ENCODE measurements at places on chromosomes 6 and 20.
A peak's percentile ranks its signal among the peaks of the same experiment; 100 is the strongest.

- peak; percentile 41 for DNase-seq
Measured at GRCh38 chr6:5866547-5867051, 140.1 kb downstream of the NRN1 start.

- DNase-seq: peak; percentile 22
Measured at GRCh38 chr20:35978041-35978513, 9.7 kb downstream of the CNBD2 start.

- DNase-seq: no peak
Measured at GRCh38 chr20:52999040-52999439, 26.9 kb downstream of the TSHZ2 start.

GRCh38 chr6:153511896-153512496, 380.9 kb upstream of the RGS17 start:
- DNase-seq: peak; percentile 3

GRCh38 chr20:59774921-59775686, 158.3 kb downstream of the SYCP2 start:
- DNase-seq: no peak

GRCh38 chr20:59670786-59671492, 66.6 kb downstream of the PHACTR3 start:
- no peak for DNase-seq

GRCh38 chr6:120994573-120994967, 339.7 kb downstream of the TBC1D32 start:
- no peak for DNase-seq

- DNase-seq: no peak
Measured at GRCh38 chr6:35178932-35179832, 34.6 kb upstream of the SCUBE3 start.

DNA sequence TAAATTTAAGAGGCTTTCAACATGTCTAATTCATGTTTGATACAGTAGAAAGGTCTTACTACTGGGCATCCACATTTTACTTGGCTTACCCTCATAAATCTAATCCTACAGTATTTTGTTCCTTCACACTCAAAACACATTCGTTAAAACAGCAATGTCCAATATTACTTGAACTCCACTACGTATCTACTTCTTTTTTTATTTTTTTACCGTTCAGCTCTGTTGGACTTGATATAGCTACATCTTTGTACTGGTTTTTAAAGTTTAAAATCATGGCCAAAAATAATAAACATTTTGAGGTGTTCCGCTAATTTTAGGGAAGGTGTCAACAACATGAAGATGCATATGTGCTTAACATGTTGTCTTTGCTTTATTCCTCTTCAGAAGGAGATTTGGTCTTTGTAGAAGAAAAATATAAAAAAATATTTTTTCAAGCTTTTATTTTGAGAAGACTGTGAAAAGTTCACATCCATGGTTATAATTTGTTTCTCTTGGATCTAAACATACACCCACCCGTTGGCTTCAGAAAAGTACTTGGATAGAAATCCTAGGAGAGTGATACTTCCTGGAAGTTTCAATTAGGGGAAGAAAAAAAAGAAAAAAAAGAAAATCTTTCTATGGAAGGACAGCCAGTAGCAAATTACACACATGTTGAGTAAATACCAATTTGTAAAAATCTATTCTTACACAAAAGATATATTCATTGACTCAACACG, 71.5 kb downstream of the EPB41L2 start:
- no peak for DNase-seq

- DNase-seq: peak; percentile 51
Measured at GRCh38 chr6:152636021-152636608, 1.0 kb downstream of the SYNE1 start.

- DNase-seq: no peak
Measured at GRCh38 chr20:23966927-23967615, 21.5 kb downstream of the GGTLC1 start.

DNA sequence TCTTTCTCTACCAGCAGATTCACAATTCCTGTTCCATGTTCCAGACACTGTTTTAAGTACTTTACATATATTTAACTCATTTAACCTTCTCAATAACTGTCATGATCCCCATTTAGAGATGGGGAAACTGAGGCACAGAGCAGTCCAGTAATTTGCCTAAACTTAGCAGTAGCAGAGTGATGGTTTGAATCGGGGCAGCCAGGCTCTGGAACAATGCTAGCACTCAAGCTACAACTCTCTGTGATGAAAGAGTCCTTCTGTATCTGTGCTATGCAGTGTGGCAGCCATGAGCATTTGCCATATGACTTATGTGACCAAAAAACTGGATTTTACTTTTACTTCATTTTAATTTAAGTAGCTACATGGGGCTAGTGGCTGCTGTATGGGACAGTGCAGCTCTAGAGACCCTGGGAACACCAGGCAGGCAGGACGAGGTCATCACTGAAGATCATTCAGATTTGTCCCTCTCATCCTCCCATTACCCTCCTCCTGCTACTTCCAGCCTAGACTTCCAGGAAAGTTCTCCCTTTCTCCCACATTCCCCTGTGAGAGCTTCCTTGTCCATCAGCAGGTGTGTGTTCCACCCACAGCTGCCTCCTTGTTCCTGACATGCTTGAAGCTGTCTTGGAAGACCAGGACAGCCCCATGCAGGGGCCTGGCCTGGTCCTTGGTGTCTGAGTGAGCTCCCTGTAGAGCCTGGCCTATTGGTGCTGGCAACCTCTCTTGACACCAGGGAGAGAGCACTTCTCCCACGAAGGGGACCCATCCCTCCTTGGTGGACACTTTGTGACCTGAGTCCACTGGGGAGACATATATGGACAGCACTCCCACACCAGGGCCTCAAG, 157.0 kb downstream of the MRPL14 start:
- DNase-seq: no peak

GRCh38 chr20:13006825-13007224, 1.9 kb upstream of the SPTLC3 start:
- peak; percentile 89 for DNase-seq

- DNase-seq: no peak
Measured at GRCh38 chr20:38147163-38147562, 17.9 kb downstream of the TGM2 start.

DNA sequence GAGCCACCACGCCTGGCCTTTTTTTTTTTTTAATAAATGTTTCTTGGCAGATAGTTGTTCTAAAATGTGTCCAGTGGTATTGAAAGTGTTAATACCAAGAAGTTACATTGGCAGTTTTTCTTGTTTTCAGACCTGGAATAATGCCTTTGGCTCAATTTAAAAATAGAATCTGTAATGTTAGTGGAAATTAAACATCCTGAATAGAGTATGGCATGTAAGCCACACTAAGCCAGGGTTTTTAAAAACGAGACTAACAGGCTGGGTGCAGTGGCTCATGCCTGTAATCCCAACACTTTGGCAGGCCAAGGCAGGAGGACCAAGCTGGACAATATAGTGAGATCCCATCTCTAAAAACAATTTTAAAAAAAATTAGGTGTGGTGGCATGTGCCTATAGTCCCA, 25.3 kb downstream of the MCM8 start:
- DNase-seq: no peak

- no peak for DNase-seq
Measured at GRCh38 chr6:8335381-8335780, 100.0 kb downstream of the SLC35B3 start.

GRCh38 chr6:108738684-108739416, 109.4 kb upstream of the ARMC2 start:
- DNase-seq: no peak

GRCh38 chr6:11563793-11564192, 26.2 kb downstream of the TMEM170B start:
- DNase-seq: no peak

DNA sequence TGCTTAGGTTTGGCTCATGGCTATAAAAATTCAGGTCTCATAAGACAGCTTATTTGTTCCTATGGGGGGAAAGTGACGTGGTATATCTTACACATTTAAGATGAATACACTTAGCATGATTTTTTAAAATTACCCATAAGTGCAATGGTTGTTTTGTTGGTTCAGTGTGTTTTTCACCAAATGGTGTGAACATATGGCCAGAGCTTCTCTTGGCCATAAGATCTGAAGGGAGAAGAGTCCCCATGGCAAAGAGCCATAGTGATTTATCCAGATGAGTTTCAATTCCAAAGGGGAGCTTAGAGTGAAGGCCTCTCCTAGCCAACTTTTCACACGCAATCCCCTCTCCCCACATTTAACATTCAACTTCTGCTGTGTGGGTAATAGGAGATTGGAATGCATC, 107.6 kb downstream of the TMEM242 start:
- DNase-seq: no peak

GRCh38 chr6:131565056-131565455, 8.0 kb upstream of the ARG1 start:
- no peak for DNase-seq

GRCh38 chr6:143215771-143216170, 155.1 kb downstream of the AIG1 start:
- no peak for DNase-seq

DNA sequence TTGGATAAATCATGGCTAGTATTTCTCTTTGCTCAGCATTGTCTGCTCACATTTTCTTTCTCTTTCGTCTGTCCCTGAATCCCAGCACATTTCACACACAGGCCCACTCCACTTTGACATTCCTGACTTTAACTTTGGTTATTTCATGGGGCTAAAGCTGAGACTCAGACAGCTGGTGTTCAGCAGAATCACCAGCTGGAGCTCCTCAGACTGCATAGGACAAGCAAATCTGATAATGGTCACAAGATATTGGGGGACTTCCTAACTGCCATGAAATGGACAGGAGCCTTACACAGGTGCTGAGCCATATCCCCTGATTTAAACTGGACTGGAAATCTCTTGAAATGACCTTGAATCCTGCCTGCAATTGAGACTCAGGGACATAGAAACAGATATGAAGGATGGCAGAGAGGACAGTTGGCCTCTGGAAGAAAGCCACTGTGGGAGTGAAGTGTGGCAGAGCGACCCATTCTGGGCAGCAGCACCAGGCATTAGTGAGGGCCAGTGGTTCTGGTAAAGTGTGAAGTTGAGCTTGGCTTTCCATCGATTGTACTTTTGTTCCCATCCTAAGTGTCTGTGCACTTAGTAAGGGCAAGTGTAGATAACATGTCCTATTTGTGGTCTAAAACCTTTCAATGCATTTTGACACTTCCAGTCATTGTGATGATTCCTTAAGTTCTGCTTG, 10.0 kb upstream of the IFNGR1 start:
- no peak for DNase-seq

DNA sequence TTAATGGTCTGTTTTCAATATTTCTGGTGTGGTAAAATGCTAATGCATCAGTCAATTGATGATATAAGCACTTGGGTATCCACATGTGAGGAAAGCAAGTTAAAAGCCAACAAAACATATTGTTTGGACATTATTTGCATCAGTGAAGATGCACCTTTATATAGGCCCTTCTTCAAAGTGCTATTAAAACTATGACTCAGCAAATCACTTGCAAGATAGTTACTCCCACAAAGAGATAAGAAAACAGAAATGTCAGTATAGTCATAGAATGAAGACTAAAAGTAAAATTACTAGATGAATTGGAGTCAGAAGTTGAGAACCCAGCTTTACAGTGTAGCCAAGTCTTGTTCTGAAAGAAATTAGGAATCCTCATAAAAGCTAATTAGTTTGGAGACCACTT, 14.6 kb upstream of the GRM1 start:
- DNase-seq: no peak

GRCh38 chr6:132931936-132932514, 117.7 kb downstream of the RPS12 start:
- peak; percentile 76 for DNase-seq

DNA sequence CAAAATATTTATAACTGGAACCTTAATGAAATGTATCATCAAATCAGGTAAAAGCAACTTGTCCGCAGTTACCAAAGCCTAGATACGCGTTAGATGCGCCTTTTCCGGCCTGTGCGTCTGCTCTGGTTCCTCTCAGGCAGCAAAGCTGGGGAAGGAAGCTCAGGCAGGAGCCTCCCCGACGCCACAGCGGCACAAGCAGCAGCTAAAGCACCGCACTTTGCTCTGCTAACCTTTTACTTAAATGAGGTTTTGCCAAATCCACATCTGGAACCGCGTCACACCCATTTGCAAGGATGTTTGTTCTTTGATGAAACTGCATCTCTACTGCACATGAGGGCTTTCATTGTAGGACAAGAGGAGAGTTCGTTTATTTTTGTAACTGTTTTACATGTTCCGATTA, 36.8 kb downstream of the THBS2 start:
- no peak for DNase-seq

- no peak for DNase-seq
Measured at GRCh38 chr6:158023597-158023939, 41.9 kb downstream of the SYNJ2 start.

DNA sequence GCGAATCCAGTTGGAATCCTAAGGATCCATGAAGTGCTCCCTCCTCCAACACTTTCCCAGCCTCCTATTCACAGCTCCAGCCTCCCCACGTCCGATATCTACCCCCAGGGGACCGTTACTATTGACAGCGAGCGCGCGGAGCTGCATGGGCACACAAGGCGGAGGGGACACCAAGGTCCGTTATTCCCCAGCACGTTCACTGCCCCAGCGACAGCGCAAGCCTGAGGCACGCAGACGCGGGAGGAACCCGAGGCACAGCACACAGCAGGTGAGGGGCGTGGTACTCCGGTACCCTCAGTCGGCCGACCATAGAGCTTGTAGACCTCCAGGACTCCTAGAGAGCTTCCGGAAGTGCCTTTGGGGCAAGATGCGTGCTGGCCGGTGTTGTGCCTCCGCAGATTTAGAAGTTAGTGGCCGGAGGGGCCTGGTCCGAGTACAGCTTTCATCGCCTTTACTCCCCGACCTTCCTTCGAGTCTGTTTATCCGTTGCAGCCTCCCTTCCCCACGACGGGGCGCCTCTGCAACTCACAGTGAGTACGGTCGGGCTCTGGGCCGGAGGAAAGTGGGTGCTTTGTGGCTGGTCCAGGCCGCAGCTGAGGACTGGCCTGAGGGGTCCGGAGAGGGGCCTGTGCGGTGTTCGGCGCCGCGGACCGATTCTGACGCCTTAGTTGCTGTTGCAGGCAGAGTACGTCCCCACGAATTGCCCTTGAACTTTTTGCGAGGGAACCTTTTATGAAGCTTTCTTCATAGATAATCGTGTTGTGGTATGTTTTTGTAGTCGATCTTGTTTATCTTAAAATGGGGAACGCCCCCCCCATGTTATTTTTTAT, at the start of gene ZKSCAN8:
Gene ZKSCAN8, plus strand, starts transcription at position 384 of the 830 bp plus-strand sequence. CDS start 6,525 bp downstream, outside the sequence.
- peak; percentile 86 for DNase-seq

- no peak for DNase-seq
Measured at GRCh38 chr6:31172973-31173384, 2.5 kb upstream of the POU5F1 start.

- DNase-seq: no peak
Measured at GRCh38 chr6:135258970-135259369, 77.9 kb downstream of the MYB start.

DNA sequence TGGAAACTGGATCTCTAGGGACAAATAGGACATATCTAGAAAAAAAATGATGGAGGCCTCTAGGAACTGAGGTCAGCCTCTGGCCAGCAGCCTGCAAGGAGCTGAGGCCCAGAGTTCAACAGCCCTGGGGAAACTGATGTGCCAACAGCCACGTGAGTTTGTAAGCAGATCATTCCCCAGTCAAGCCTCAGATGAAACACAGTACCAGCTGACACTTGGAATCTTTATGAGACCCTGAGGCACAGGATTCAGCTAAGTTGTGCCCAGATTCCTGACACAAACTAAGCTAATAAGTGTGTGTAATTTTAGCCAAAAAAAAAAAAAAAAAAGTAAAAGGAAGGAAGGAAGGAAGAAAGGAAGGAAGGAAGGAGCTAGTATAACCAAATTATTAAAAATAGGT, 1059.8 kb upstream of the MAP3K7 start:
- no peak for DNase-seq

All from IMR-90 (cell line).